ENCODE measurements at places on chromosomes 6 and 20.
A peak's percentile ranks its signal among the peaks of the same experiment; 100 is the strongest.

GRCh38 chr20:15564981-15565380 lies 1008.3 kb downstream of the KIF16B start:
- no peak for DNase-seq

DNA sequence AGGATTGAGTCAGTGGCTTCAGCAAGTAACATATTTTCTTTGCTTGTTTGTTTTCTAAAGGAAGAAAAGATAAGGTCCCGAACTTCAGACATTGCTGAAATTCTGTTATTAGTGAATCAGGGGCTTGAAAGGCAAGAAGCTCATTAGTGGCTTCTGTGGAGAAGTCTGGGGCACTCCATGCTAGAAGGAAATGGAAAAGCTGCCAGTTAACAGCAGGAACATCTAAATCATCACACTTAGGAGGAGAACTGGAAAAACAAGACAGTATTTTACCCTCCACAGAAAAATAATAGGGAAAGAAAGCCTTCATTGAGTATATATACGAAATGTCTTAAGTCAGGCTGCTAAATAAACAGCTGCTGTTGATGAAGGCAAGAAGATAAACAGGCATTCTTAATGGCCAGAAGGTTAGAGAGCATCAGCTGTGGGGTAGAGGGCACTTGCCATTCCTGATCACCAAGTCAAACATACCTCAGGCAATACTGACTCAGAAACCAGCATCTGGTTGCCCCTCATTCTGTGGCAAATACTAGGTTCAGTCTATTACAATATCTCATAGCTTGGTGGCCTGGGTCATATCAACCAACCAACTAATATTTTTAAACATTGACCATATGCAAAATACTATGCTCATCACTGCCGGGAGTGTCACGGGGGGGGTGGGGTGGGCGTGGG lies 143.2 kb upstream of the TENT5A start:
- DNase-seq: no peak

DNA sequence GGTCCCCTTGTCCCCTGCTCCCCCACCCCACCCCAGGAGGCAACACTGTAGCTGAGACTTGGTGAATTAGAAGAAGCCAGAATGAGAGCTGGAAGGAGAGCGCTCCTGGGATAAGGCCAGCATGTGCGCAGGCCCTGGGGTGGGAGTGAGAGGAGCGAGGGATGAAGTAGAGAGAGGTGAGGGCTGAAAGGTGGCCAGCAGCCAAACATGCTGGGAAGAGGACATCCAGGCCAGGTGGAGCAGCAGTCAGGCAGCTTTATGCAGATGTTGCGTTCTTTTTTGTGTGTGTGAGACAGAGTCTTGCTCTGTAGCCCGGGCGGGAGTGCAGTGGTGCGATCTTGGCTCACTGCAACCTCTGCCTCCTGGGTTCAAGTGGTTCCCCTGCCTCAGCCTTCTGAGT lies 2.2 kb upstream of the BPIFB1 start:
- DNase-seq: no peak

- DNase-seq: no peak
Observed at GRCh38 chr6:53107091-53107490, 41.5 kb downstream of the GCM1 start.

DNA sequence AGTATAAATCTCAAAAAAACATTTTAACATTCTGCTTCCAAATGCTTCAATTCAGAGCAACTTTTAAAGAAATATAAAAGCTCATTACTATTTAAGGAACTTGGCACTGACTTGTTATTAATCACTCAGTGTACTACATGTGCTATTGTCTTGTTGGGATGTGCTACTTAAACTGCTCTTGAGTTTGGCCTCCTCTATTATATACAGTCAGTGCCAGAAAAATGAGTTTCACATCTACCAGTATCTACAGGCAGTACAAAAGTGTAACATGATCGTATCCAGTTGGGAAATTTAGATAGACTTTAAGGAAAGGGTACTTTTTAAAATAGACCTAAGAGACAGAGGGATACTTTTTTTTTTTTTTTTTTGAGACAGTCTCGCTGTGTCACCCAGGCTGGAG lies 627.3 kb upstream of the SLC35B3 start:
- DNase-seq: no peak

GRCh38 chr20:46826343-46826984 lies 68.2 kb upstream of the EYA2 start:
- no peak for DNase-seq

- no peak for DNase-seq
Observed at GRCh38 chr6:18413381-18413780, 26.2 kb downstream of the RNF144B start.

- DNase-seq: no peak
Observed at GRCh38 chr6:75351570-75351969, 67.0 kb upstream of the TMEM30A start.

DNA sequence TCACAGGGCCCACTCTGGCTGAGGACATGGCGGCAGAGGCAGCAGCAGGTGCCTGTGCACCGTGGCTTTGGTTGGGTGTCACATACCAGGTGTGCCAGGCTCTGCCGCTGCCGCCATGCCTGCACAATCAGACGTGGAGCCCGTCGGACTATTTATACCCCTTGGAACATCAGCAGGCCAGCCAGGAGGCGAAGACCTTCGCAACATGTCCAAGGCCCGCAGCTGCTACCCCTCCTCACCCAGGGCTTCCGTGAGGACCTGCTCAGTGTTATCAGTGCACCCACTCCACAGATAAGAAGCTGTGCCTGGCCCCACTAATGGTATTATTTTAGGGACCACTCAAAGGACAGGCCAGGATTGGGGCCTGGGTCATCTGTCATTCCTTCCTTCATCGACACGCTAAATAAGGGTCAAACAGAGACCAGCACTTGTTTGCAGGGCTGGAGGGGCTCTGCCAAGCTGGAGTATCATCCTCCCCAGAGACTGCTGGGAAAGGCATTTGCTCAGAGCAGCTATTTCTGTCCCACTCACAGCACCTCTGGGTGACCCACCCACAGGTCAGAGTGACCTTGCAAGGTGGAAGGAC lies 109.2 kb downstream of the BMP7 start:
- no peak for DNase-seq

GRCh38 chr6:150691463-150691862 lies 91.8 kb downstream of the PLEKHG1 start:
- no peak for DNase-seq

DNA sequence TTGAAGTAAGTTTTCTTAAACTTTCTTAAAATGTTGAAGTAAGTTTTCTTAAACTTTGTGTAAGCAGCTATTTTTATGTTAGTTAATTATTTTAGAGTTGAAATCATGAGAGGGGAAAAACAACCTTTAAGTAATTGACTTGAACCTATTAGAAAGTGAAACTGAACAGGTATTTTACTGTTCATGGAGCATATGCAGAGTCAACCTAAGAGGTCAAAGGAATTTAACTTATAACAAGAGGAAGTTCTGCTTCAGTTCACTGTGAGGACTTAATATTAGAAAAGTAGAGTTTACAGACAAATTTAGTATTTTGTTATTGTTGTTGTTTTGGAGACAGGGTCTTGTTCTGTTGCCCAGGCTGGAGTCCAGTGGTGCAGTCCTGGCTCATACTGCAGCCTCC lies 38.0 kb downstream of the CDYL start:
- DNase-seq: no peak

DNA sequence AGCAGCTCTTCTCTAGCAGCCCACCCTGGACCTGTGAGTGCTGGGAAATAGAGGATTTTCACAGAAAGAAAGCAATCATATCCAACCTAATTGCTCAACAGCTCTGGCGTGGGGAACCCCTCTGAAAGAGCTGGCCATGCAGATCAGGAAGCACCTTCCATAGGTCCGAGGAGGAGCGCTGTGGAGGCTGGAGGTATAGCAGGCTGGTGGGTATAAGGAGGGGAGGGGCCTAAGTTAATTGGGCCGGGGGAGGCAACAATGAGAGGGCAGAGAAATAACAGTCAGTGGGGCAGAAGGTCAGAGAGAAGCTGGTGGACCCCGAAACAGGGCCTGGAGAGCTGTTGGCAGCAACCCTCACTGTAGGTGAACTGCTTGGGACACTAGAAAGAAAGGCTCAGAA lies 40.8 kb downstream of the SNRNP48 start:
- DNase-seq: no peak

DNA sequence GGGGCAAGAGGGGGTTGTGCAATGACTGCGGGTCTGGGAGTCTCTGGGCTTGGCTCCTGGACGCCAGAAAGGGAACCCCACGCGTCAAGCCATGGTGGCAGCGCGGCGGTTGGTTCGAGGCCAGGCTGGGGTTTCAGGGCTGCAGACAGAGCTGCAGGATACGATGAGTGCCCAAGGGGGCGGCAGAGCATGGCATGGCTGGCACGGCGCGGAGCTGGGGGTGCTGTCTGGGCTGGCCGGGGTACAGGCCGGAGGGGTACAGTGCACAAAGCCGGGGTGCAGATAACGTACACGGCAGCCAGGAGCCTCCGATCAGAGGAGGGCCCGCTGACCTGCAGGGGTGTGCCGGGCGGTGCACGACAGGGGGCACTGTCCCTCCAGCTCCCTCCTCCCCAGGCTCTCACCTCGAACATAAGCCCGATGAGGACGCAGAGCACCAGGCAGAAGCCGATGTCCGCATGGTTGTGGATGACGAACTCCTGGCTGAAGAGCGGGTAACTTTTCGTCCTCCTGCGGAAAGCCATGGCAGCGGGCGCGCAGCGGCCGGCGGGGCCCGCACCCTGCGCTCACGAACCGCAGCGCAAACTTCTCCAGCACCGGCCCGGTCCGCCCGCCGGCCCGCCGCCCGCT lies 353 bp downstream of the TRAM2 start:
- DNase-seq: peak; percentile 56

DNA sequence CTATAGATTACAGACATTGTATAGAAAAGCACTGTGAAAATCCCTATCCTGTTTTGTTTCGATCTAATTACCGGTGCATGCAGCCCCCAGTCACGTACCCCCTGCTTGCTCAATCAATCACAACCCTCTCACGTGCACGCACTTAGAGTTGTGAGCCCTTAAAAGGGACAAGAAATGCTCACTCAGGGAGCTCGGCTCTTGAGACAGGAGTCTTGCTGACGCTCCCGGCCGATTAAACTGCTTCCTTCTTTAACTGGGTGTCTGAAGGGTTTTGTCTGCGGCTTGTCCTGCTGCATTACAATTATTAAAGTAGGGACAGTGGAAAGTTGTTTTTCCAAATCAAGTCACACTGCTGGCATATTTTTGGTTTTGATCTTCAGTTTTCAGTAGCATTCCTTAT lies 2.6 kb downstream of the TXLNB start:
- DNase-seq: no peak

DNA sequence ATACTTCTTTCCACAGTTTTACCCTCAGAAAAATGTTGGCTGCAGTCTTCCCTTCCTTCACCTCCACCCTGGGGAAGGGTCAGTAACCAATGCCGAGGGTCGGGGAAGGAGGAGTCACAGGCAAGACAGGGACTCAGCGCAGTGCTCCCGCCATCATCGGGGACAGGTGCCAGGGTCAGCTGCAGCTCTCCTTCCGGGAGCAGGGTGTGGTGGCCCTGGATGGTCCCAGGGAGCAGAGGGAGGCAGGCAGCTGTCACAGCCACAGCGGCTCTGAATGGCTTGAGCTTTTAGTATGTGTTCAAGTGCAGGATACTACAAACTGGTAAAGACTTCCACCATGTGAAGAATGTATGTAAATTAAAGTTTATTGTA lies 26.0 kb upstream of the PI16 start:
- DNase-seq: no peak

- DNase-seq: no peak
Observed at GRCh38 chr6:50285735-50286134, 236.0 kb upstream of the DEFB112 start.

GRCh38 chr20:50234288-50234687 lies 43.7 kb downstream of the CEBPB start:
- no peak for DNase-seq

DNA sequence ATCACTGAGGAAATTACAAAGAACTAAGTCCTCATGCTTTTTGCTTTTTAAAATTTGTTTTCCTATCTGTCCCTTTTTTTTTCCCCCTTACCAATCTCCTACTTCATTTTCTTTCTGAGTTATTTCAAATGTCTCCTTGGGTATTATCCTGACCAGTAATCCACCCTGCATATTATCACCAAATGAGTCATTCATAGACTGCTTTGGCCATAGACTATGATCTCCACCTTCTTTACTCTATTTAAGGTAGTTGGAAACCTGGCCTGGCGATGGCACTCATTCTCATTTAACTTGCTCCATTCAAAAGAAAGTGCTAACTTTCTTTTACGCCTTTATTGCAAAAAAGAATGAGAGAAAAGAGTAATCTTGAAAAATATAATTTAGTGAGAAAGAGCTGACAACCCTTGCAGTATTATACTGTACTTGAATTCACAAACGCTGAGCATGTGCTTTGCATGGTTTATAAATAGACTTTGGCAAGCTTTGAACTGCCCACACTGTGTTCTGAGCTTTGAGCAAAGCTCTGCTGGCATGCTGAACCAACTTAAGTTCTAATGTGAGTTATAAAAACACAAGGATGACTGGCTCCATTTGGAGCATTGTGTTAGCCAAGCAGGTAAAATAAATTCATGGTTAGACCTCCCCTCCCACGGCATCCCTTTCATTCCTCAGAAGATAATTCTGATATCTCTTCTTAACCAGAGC lies 198.9 kb downstream of the NKAIN2 start:
- DNase-seq: no peak

- DNase-seq: no peak
Observed at GRCh38 chr6:113825781-113826180, 31.4 kb upstream of the MARCKS start.

DNA sequence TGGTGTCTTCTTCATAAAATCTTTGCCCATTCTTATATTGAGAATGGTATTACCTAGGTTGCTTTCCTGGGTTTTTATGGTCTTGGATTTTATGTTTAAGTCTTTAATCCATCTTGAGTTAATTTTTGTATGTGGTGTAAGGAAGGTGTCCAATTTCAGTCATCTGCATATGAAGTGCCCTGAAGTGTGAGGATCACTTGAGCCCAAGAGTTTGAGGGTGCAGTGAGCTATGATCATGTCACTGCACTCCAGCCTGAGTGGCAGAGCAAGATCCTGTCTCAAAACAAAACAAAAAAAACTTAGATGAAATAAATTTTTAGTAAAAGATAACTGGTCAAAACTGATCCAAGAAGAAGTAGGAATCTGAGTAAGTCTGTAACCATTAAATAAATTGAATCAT lies 215.4 kb downstream of the TBC1D7 start:
- DNase-seq: no peak

GRCh38 chr6:64301307-64302236 lies 666.0 kb downstream of the PHF3 start:
- DNase-seq: no peak

DNA sequence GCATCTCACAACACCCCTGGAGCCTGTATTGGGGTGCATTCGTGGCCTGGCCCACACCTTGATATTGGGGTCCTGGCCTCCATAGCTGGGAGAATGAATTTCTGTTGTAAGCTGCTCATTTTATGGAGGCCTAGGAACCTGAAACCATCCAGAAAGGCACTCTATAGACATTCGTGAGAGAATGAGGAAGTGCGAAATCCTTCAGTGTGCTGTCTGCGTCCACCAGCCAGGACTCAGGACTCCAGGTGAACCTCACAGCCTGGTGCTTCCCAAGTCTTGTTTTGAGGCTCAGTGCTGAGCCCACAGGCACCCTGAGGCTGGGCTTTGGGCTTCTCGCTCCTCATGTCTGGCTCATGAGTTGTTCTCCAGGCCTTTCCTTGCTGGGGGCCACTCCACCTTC lies 11.9 kb upstream of the RBBP8NL start:
- no peak for DNase-seq

GRCh38 chr6:24910331-24910960 lies 25.3 kb downstream of the RIPOR2 start:
- peak; percentile 54 for DNase-seq

GRCh38 chr6:76490456-76490855 lies 418.0 kb upstream of the IMPG1 start:
- no peak for DNase-seq
